ENCODE measurements at places on chromosomes 11 and 22.
A peak's percentile ranks its signal among the peaks of the same experiment; 100 is the strongest.

- DNase-seq = no peak
Observed at GRCh38 chr22:24186892-24187670, 5.8 kb downstream of the SUSD2 start.

DNA sequence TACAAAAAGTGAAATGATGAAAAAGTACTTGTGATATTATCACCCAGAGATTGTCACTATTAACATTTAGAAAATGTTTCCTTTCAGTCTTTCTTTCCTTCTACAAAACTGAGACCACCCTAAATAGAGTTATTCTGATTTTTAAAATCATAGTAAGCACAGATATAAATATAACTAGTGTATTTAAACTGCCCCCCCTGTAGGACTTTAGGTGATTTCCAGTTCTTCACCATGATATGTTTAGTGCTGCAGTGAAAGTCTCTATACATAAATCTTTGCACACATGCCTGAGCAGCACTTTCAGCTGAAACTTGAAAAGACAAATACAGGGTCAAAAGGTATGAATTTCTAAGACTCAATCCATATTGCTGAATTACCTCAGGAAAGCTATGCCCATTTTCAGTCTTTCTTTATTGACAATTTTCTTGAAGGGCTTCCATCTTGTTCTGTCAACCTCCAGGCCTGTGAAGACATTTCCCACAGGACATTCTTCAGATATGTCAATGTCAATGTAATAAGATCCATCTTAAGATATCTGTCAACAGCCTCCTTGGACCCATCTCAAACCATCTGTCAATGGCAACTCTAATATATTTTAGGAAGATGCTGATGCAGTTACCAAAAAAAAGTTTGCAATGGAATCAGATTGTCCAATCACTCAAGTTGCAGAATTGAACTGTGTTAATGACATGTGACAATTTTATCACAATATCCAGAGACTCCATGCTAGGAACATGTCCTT is 30.8 kb upstream of the LDLRAD3 start:
- DNase-seq = no peak

DNA sequence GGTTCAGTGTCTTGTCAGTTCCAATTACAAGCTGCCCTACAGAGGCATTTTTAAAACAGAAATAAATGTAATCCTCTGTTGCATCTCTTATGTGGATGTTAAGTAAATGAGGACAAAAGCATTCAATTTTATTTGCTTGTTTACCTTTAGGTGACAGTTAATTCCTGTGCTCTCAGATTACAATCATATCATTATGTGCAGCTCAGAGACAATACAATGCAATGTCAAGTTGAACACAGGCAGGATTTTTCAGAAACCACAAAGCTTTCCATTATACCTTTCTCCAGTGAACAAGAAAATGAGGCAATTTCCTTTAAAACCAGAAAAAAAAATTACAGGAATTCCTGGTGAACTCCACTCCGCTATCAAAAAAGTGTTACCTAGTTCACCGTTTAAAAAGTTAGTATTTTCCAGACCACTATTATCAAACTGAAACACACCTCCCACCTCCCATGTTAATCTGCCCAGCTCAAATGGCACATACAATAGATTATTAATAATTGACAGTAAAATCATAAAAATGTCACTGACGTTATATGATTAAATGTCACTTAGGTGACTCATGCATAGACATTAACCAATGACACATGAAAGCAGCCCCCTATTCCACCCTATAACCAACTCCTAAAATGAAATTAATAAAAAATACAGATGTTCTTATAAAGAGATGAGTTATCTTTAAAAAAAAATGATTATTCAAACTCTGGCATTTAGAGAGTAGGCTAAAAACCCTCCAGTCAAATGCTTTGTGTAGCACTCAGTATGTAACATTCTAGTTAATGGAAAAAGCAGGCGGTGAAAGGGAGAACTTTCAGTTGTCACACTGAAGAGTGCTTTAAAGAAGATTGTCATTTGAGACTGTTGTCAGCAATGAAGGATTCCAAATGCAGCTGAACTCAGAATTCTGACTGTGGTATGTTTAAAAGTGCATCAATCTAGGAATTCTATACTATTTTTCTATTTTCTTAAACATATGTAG is 98.6 kb downstream of the MUC15 start:
- DNase-seq = no peak

GRCh38 chr11:46582588-46582987 is 11.2 kb downstream of the AMBRA1 start:
- no peak for DNase-seq

DNA sequence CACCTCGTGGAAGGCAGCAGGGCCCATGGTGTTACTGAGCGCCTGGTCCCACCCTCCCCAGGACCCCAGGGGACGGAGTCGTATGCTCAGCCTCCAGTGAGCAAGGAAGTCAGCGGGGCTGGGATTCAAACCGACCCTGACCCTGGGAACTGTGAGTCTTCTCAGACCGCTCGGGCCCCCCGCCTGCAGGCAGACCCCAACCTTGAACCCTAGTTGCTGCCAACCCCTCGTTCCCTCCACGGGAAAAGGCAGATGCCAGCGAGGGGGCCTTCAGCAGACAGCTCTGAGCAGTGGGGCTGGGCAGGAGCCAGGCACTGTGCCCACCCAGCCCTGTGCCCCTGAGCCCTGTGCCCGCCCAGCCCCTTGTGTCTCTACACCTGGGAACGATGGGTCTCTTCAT is 6.4 kb downstream of the SLC16A8 start:
- DNase-seq = no peak

DNA sequence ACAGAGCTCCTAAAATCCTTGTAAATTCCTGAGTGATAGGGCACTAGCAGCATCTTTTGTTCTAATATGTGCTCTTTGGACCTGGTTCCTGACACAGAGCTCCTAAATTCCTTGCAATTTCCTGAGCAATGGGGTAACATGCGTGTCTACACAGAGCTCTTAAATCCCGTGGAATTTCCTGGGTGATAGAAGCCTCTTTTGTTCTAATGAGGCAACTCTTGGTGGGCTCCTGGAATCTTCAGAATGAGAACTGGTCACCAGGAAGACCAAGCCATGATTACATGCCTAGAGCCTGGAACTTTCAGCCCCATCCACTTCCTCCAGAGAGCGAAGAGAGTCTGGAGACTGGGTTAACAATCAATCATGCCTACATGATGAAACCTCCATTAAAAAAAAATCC is 19.0 kb downstream of the RSF1 start:
- DNase-seq = no peak

DNA sequence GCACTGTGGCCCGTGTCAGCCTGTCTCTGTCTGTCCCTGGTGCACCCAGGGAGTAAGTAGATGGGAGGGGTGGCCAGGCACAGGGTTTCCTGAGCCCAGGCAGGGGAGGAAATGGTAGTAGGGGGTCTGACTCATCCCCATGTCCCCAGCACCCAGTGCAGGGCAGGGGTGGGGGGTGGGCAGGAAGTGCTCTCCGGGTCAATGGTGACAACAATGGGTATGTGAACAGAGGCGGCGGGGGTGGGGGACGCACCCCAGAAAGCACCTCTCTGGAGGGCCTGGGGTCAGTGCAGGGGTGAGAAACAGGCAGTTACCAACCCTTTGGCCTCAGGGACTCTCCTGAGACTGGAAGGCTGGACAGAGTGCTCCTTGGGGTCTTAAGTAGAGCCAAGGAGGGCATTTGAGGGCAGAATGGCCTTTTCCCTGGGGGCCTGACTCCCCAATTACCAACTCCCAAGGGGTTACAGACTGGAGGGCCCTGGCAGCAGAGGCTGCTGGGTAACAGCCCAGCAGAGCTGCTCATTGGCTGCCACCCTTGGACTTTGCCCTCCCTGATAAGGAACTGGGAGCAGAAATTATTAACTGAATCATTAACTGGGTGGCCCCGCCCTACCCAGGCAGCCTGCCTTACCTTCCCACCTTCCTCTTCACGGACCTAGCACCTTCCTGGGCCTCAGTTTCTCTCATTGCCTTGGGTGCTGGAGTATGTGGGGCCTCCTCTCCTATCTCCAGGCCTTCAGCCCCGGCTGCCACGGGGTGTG is 4.2 kb downstream of the MYRF start:
- DNase-seq = peak; percentile 90

DNA sequence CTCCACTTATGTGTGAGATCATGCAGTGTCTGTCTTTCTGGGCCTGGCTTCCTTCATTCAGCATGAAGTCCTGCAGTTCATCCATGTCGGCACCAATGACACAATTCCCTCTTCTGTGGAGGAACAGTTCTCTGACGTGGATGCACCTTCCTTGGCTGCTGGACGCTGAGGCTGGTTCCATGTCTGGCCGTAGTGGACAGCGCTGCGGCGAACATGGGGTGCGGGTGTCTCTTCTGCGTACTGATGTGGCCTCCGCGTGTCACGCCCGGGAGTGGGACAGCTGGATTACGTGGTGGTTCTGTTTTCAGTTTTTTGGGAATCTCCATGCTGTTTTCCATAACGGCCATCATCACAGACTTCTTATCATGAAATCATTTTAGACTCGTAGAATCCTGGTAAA is 16.9 kb upstream of the MUC2 start:
- DNase-seq = no peak

DNA sequence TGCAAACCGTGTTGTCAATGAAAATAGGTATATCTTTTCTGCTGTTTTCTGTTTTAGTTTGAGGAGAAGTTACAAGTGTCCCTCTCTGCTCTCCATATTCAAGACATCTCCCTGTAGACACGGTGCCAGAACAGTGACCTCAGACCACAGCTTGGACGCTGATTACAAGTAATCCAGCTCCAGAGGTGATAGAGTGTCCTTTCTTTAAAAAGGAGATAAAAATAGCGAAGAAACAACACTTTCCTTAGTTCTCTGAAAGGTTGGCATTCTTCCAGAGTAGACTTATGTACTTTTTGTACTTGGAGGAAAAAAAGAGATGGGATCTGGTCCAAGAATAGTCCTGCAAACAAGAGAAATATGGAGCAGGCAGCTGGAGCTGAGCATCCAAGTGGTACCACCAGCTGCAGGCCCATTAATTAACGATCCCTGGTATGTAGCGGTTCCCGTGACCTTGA is 43.0 kb upstream of the WT1 start:
- DNase-seq = no peak

- peak; percentile 73 for DNase-seq
Observed at GRCh38 chr11:87290304-87290922, 252.7 kb downstream of the TMEM135 start.

- DNase-seq = no peak
Observed at GRCh38 chr11:91382946-91383345, 841.7 kb upstream of the FAT3 start.

- no peak for DNase-seq
Observed at GRCh38 chr11:22546746-22547145, 78.9 kb downstream of the FANCF start.

DNA sequence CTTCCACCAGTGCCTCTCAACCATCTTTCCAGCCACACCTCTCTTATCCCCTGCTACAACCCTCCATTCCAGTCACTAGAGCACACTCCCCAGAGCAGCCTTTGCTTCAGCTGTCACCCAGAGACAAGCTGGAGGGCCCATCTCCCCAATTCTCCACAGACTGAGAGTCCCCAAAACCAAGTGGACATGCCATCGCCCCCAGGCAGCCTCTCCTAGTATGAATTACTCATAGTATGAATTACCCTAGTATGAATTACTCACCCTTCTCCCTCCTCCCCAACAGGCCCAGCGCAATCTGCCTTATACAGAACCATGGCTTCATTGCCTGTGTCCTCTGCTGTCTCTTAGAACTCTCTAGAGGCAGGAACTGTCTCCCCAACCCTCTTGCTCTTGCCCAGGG is 24.8 kb downstream of the MYH9 start:
- DNase-seq = no peak

- DNase-seq = no peak
Observed at GRCh38 chr11:114384487-114384886, 15.8 kb downstream of the C11orf71 start.

DNA sequence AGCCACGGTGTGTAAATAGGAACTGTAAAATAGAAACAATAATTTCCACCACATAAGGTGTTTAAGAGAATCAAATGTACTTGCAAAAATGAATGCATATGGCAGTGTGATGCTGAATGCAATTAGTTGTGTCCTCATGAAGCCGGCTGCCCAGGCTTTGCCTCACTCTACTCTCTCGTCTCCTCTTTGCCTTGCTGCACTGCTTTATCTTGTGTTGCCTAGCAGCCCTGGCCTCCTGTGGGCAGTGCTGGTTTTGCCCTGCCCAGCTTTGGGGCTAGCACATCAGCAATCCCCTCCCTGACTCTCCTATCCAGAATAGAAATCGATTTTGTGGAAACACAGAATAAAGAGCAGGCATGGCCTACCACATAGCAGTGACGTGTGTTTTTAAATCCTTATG is 30.0 kb downstream of the LRRC32 start:
- no peak for DNase-seq

GRCh38 chr11:64339754-64340408 is at the start of gene CCDC88B:
Gene CCDC88B (plus strand): TSS chr11:64340204. CDS start chr11:64340267, 63 bp downstream.
- DNase-seq = no peak

DNA sequence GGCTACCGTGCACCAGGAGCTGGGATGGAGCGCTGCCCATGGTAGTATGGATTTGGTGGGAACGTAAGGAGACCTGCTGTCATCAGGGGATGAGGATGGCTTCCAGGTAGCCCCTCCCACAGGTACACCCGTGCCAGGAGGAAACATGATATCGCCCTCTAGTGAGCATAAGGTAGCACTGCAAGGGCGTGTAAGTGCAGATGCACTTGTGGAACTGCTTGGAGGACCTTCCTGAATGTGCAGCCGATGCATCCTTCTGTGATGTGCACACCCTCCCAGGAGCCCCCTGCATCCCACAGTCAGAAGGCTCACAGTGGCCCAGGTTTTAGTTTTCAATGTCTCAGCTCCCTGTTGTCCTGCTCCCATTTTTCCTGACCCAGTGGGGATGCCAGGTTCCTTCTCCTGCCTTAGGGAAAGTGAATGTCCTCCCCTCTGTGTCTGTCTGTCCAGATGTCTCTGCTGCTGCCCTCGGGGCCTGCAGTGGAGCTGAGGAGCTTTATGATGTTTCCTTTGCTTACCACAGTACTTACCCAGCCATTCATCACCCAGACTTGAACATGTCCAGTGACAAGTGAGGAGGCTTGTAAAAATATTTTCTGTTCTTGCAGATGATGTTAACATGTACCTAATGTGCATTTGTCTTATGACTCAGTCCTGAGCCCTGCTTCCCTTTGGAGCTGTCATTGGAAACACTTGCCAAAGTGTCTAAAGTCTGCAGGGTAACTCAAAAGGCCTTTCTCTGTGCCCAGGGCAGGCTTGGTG is 49.2 kb downstream of the DBX1 start:
- peak; percentile 77 for DNase-seq

GRCh38 chr11:68829581-68829980 is 12.1 kb downstream of the CPT1A start:
- DNase-seq = no peak

- no peak for DNase-seq
Observed at GRCh38 chr11:75268626-75269366, 28.2 kb downstream of the TPBGL start.

Data from NCI-H1436 (cell line).